ENCODE measurements at places on chromosomes 3 and 15. TPM values are rescaled to one million over a fixed set of nuclear protein-coding genes. Genes with fewer than 3 reads are reported as not detected.

KY gene
- total RNA-seq, result 0.58 TPM

TLR9 gene
- 0.22 TPM for total RNA-seq

CXCR6 gene
- total RNA-seq, result not detected

C3orf49 gene
- total RNA-seq, result not detected

DNA sequence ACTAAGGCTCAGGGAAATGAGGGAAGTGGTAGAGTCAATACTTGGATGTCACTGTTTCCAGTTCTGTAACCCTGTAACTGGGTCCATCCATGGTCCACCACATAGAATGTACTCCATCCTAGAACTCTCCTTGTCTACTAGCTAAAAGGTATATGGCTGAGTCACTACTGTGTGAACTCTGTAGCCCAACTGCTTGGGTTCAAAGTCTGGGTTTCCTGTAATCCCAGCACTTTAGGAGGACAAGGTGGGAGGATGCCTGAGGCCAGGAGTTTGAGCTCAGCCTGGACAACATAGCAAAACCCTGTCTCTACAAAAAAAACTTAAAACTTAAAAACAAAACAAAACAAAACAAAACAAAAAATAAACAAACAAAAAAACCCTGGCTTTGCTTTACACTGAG is 5.3 kb upstream of the DIS3L start:
- no peaks in the 10 kb centered on the region for H3K36me3 ChIP-seq
- no peak for DNase-seq
- H3K27me3 ChIP-seq, result no peaks in the 10 kb centered on the region
- no peak overlapping the region for H3K4me3 ChIP-seq

All from type B pancreatic cell (in vitro differentiated cells).